ENCODE measurements at places on chromosomes 16 and 17. TPM values are rescaled to one million over a fixed set of nuclear protein-coding genes. Genes with fewer than 3 reads are reported as not detected.

The KRT33A gene
- not detected for total RNA-seq

The GJD3 gene
- total RNA-seq, result not detected

The EME1 gene
- total RNA-seq, result 48.5 TPM

The NEURL4 gene
- total RNA-seq, result 31.1 TPM

The ANKRD13B gene
- 7.7 TPM for total RNA-seq

The TEN1 gene
- total RNA-seq, result 20.3 TPM

The CDH15 gene
- total RNA-seq, result not detected

The CPHXL2 gene
- total RNA-seq, result not detected

The ENPP7 gene
- 0.34 TPM for total RNA-seq

The MYH3 gene
- total RNA-seq, result 2.4 TPM

The ABCC3 gene
- total RNA-seq, result 39.3 TPM

GRCh38 chr17:71987634-71988033 lies 133.2 kb upstream of the SOX9 start:
- DNase-seq, result no peak

- DNase-seq, result no peak
Measured at GRCh38 chr17:81959362-81960129, 1.4 kb downstream of the NOTUM start.

GRCh38 chr16:24189941-24190340 lies 66.2 kb upstream of the CACNG3 start:
- no peak for DNase-seq

- no peak for DNase-seq
Measured at GRCh38 chr16:87170310-87170709, 146.9 kb downstream of the C16orf95 start.

GRCh38 chr17:2724784-2725164 lies 13.2 kb upstream of the CLUH start:
- DNase-seq, result peak; percentile 76

DNA sequence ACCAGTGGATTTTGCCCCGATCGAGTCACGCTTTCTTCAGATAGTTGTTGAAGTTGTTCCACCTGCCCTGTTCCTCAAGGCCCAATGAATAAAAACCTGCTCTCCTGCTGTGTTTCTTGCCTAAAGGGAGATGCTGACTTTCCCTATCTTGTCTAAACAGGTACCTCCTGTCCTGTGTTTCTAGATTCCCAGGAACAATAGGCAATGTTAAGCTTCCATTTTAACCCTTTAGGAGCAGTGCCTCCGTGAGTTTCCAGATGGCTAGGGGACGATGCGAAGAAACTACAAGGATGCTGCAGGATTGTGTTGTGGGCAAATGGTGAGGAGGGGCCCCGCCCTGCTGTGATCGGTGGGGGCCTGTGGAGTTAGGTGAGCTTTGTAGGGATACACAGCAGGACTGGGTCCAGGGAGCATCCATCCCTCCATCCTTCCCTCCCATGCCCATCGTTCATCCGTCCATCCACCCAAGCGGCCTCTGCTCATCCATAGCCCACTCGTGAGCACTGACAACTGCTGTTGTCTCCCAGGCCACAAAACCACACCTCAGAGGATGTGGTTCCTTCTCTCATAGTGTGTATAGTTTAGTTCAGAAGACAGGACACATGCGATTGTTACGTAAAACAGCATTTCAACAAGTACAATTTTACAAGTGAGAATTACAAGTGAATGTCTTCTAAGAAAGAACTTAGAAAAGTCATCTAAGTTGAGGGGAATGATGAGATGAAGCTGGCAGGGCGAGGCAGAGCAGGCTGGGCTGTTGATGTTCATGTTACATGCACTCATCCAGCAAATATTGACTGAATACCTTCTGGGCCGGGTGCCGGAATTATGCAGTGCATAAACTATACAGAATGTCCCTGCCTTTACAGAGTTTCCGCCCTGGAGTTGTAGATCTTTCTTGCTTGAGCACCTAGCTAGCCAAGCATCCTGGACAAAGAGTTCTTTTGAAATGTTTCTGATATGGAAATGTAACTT lies 5.2 kb downstream of the ARSG start:
- no peak for DNase-seq

- peak; percentile 78 for DNase-seq
Measured at GRCh38 chr16:85523602-85524364, 89.3 kb upstream of the GSE1 start.

DNA sequence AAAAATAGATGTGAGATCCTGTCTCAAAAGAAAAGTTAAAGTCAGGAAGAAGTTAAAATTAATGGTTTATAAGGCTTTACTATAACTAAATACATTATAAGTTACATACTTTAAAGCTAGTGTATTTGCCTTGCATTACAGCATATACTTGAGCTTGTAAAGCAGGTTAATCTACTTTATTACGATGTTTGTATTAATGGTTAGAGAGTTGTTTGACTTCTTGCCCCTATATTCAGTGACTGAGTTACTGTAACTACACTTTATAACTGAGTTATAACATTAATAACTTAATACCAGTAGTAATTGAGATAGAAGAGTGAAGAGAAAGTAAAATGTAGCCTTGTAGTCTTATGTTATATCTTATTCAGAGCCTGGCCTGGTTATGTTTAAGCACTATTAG lies 22.9 kb downstream of the CLTC start:
- DNase-seq, result no peak

DNA sequence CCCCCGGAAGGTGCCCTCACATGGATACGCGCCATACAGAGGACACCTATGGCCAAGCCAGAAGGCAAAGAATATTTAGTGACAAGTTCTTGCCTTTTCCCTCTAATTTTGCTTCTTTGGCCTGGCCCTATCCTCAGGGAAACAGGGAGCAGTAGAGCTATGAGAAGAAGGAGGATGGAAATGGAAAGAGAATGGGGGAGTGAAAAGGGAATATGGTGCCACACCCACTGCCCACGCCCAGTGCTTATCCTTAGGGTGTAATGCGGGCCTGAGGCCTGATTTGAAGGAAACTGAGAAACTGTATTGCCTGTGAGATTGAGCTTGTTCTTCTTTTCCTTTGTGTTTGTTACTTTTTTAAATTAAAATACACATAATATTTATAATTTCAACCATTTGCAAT lies 255.1 kb downstream of the HS3ST3A1 start:
- DNase-seq, result no peak

DNA sequence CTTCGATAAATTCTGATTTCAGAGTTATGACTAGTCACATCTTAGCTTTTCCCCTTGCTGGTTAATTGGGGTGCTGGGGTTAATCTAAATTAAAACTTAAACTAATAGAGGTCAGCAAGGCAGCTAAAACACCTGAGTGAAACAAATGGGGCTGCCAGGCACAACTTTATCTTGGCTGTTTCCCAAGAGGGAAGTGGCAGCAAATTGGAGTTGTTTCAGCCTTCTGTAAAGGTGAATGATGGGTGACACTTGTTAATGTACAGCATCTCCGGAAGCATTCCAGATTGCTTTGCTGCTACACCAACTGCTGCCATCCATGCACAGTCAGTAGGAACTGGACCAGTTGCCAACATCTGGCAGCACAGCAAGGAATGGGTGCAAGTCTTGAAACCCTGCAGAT lies 43.9 kb downstream of the AATF start:
- DNase-seq, result no peak

- DNase-seq, result no peak
Measured at GRCh38 chr16:67673712-67674580, 7.3 kb downstream of the C16orf86 start.

GRCh38 chr17:50641357-50641756 lies 6.7 kb downstream of the ABCC3 start:
- no peak for DNase-seq

- no peak for DNase-seq
Measured at GRCh38 chr17:39763051-39763820, 25.5 kb downstream of the GRB7 start.

- no peak for DNase-seq
Measured at GRCh38 chr16:57394444-57394843, 10.1 kb upstream of the CCL17 start.

GRCh38 chr17:77594416-77595209 lies 363.9 kb upstream of the TNRC6C start:
- DNase-seq, result no peak

- DNase-seq, result no peak
Measured at GRCh38 chr16:3951861-3952736, 71.6 kb upstream of the CREBBP start.

DNA sequence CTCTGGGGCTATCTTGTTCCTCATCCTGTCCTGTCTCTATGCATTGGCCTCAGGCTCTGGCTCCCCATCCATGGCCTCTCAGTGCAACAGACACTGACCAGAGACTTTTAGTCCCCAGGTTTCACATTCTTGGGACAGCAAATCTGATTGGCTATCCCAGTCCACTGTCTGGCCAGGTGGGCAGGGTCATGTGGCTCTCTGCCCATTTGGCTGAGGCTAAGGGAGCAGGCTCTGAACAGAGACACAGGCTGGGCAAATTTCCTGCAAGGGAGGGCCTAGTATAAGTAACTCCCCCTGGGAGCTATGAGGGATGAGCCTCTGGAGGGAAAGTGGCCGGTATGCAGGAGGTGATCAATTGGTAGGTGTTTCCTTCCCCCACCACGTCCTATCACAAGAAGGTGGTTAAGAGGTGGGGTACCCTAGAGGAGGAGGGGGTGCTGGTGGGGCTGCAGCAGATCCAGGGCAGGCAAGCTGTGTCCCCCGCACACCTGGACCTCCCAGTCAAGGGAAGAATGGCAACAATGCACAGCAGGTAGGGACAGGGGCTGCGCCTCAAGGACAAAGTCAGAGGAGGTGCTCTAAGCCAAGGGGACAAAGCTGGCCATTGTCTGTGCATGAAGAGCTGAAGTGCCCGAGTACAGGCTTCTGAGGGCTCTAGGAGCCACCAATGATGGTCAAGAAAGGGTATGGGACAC lies 13.2 kb downstream of the XYLT2 start:
- no peak for DNase-seq

GRCh38 chr16:24010440-24011089 lies 174.8 kb downstream of the PRKCB start:
- peak; percentile 68 for DNase-seq

DNA sequence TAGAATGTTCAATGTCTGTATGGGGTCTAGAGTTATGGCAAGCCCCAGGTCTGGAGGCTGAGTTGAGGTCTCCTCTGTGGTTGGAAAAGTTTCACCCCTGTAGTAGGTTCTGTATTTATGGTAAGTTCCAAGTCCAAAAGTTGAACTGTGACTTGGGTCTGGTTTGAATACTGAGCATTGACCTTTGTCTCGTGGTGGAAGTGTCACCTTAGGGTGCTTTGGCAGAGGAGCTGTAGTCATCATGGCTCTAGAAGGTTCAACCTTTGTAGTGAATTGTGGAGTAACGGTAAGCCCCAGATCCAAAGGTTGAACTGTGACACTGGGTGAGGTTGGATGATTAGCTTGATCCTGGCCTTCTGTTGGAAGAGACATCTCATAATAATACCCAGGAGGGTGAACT lies 17.6 kb downstream of the RDM1 start:
- DNase-seq, result no peak

GRCh38 chr17:74380086-74380958 lies 13.0 kb downstream of the GPR142 start:
- peak; percentile 71 for DNase-seq

- no peak for DNase-seq
Measured at GRCh38 chr17:75371981-75372380, 33.5 kb downstream of the GRB2 start.
